ENCODE measurements at places on chromosomes 2 and 18. TPM values are rescaled to one million over a fixed set of nuclear protein-coding genes. Genes with fewer than 3 reads are reported as not detected.

Gene PRKAG3
- total RNA-seq = not detected

- DNase-seq = no peak
Observed at GRCh38 chr2:145841973-145842372, 1322.1 kb upstream of the ZEB2 start.

GRCh38 chr2:217922101-217923006 lies 80.4 kb downstream of the TNS1 start:
- DNase-seq = no peak

- DNase-seq = no peak
Observed at GRCh38 chr2:9950521-9951271, 797 bp upstream of the GRHL1 start.

DNA sequence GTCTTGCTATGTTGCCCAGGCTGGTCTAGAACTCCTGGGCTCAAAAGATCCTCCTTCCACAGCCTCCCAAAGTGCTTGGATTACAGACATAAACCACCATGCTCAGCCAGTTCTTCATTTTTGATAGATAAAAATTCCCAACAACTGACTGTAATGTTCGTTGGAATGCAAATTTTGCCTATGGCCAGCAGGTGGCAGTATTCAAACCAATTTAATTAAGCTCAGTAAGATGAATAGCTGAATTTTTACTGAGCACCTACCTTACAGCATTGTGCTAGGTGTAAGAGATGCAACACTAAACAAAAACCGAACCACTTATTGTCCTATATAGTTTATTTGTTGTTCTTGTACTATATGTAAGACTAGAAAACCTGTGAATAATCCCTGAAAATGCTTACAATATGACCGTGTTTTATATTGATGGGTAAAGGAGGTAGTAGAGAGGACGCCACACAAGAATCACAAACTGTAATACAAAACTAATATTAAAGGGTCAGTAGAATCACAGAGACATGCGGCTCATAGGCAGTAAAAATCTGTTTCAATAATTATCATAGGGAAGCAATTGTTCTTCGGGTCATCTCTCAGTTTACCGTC lies 8.2 kb upstream of the TMEM182 start:
- DNase-seq = peak; percentile 77

Gene KCMF1
- 62.1 TPM for total RNA-seq

Gene SLC23A3
- 0.38 TPM for total RNA-seq

- DNase-seq = no peak
Observed at GRCh38 chr2:164890544-164890943, 48.9 kb upstream of the COBLL1 start.

DNA sequence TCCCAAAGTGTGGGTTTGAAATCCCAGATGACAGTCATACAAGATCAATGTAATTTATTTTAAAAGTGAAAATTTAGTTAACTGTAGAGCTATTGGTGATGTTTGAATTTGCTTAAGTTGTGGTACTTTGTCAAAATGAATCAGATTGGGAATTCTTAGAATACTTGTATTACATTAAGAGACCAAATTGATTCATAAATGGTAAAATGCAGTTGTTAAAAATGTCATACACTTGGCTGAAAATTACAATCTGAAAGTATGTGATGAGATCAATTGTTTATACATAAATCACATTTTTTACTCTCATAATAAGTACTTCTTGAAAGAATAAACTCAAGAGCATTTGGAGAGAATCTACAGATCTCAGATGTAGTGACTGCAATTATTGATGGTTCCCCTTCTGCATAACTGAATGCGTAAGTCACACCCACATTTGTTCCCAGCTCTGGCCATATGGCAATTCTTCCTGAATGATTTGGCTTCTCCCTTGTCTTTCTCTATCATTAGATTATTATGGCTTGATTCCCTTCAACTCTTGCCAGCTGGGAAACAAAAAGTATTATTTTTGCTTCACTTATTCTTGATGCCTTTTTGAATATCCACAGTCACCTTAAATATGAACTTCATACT lies 558.5 kb downstream of the CPS1 start:
- no peak for DNase-seq

GRCh38 chr18:75247611-75248421 lies 37.2 kb downstream of the TSHZ1 start:
- DNase-seq = peak; percentile 6

DNA sequence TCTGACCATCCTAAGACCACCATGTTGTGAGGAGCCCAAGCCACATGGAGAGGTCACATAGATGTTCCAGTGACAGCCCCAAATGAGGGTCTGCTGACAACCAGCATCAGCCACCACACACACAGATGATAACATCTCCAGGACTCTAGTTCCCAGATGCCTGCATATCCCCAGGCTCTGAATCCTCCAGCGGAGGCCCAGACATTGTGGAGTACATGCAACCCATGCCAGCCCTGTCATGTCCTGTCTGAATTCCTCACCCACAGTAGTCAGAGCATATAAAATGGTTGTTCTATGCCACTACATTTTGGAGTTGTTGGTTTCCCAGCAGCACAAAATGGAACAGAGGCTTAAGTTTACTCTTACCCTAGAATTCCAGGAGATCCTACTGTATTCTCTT lies 122.0 kb upstream of the SLC35G4 start:
- DNase-seq = no peak

DNA sequence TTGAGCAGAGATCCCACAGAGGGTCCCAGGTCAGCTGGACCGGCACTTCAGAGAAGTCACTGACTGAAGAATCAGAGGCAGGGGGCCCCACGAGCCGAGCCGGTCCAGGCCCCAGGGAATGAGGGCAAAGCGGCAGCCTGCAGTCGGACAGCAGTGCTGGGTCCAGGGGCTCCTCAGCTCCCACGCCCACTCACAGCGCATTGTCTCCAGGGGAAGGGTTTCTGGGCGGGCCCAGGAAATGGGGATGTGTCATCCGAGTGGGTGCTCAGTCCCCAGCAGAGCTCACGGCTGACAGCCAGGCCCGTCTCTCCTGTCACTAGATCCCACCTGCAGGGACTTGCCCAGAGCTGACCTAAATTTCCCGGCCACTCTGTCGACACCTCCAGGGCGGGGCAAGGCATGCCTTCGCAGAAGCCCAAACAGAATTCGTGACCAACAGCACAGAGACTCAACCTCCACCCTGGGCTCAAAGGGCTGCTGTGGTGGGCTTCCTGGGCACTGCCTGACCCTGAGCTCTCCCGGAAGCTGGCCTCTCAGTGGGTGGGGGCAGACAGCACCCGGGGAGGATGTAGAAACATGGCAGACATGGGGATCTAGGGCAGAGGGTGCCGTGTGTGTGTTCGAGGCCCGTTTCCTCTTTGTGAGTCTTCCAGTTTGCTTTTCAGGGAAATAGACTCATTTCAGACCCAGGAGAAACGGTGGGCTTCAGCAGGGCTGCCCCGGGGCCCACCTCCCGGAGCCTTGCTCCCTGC lies 42.1 kb upstream of the TAF1B start:
- DNase-seq = peak; percentile 30

Gene EN1
- total RNA-seq = not detected
